ENCODE measurements at places on chromosomes 5 and 9. TPM values are rescaled to one million over a fixed set of nuclear protein-coding genes. Genes with fewer than 3 reads are reported as not detected.

GRCh38 chr9:36976371-36977030 is 57.6 kb downstream of the PAX5 start:
- DNase-seq, result no peak

DNA sequence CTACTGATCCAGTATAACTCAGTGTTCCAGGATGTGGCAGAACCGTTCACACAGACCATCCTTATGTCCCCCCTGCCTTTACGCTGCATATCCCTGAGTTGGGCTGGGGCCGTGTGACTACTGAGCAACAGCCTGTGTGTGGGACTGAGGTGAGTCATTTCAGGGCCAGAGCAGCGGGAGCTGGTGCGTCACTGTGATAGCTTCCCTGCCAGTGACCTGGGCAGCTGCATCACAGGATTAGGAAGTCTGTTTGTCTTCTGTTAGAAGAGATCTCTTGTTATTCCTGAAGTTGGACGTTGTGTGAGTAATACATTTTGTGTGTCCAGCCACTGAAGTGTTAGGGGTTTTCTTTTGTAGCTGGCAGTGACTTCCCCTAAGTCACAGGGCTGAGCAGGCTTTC is 35.6 kb downstream of the TPPP start:
- peak; percentile 30 for DNase-seq

Gene PCDHGA7
- polyA plus RNA-seq, result 2.0 TPM

- DNase-seq, result no peak
These were observed 272.2 kb downstream of the FSTL4 start for GRCh38 chr5:133340002-133340755.

Gene AQP3
- polyA plus RNA-seq, result 19.5 TPM

DNA sequence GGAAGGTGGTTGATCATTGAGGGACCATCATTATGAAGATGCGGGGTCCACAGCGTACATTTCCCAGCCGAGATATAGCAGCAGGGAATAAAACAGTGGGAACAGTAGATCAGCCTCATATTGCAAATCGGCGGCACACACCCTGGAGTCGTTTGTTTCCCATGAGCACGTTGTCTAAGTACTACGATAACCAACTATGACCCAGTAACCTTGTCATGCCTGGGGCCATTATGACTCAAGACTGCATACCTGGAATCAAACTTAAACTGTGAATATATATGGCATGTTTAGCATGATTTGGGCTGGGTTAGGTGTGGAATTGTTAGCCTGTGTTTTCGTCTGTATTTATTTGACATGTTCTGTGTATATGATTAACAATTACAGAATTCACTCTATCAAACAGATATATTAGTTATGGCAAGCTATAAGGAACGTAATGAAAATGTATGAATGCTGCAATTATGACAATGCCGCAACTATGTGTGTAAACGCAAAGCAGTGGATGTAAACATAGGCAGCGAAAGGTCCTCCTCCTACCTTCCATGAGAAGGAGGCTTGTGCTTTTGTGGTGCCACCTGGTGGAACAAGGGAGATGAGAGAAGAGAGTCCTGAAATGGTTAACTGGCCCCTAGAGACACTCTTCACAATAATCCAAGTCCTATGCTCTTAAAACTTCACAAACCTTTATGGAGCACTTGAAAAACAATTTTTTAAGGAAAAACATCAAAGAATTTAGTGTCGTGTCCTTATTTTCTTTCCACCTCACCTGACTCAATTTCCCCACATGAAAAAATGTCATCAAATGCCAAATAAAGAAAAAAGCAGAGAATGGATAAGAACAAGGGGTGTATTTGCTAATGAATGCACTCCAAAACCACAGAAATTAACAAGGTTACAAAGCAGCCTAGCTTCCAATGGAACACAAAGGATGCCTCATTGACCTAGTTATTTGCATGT is 47.1 kb downstream of the SEMA5A start:
- DNase-seq, result no peak

Gene PRRX2
- 0.56 TPM for polyA plus RNA-seq

DNA sequence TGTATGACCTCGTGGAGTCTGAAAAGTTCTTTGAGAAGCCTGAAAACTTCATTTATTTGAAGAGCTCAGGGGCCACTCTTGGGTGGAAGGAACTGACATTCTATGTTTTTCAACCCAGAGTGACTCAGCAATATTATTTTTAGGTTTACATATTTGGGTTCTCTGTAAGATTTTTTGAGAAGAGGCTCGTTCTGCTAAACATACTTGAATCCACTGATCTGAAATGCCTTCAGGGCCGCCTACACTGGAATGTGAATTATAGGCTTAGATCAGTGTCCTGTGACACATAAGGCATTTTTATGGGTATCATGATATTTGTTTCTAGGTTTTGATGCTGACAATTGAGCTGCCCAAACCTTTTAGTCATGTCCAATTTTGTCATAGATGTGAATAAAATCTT is 86.2 kb downstream of the PSAT1 start:
- DNase-seq, result no peak

Gene ADRA1B
- 0.51 TPM for polyA plus RNA-seq

Gene SLC6A7
- polyA plus RNA-seq, result not detected

Gene TAF11L6
- polyA plus RNA-seq, result not detected

GRCh38 chr5:25056836-25057235 is 412.1 kb upstream of the CDH10 start:
- DNase-seq, result peak; percentile 7

- DNase-seq, result no peak
These were observed 44.0 kb upstream of the PCA3 start for GRCh38 chr9:76720245-76720644.

DNA sequence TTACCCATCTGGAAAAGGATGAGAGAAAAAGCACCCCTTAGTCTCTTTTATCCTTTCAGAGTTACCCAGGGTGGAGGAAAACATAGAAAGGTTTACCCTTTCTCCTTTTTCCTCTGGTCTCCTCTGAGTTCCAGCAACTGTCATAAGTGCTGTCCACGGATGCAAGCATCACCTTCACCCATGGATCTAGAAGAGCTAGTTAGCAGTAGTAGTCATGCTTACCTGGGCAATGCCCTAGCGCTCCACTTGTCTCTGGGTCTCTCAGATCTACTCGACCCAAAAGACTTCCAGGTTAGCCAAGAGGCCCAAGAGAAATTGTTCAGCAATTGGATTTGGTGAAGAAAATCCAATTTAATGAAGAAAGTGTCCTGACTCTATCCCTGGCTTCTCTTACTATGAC is 656.2 kb upstream of the PTPRD start:
- no peak for DNase-seq

GRCh38 chr5:148376198-148376597 is 7.6 kb upstream of the FBXO38 start:
- no peak for DNase-seq

Gene KCNV2
- 0.31 TPM for polyA plus RNA-seq

Gene CD180
- 0.66 TPM for polyA plus RNA-seq

- no peak for DNase-seq
These were observed 34.5 kb upstream of the TCF7 start for GRCh38 chr5:134079748-134080581.

Measured in left lung (tissue), 14 donors.